Esophagus muscularis mucosa (tissue), 4 donors: ENCODE measurements at places on chromosomes 7 and 10. TPM values are rescaled to one million over a fixed set of nuclear protein-coding genes. Genes with fewer than 3 reads are reported as not detected.
A peak's percentile ranks its signal among the peaks of the same experiment; 100 is the strongest.

The KAZALD1 gene
- total RNA-seq = 2.1 TPM

DNA sequence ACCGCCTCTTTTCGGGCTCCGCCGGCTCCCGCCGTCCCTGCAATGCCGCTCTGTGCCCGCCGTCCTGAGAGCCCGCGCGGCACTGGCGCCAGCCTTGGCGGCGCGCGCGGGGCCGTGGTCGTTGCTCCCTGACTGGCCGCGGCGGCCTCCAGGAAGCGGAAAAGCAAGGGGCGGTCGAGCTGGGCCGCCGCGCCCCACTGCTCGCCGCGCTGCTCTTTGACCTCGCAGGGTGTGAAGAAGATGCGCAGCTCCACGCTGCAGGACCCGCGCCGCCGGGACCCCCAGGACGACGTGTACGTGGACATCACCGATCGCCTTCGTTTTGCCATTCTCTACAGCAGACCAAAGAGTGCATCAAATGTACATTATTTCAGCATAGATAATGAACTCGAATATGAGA, at the start of gene CDC14C:
TSS of gene CDC14C (plus strand) at position 115 of the 400 bp plus-strand sequence. CDS start at position 241, 126 bp downstream.
- no peak within 1 kb of the TSS for H3K4me3 ChIP-seq
- H3K27ac ChIP-seq = no peak within 1 kb of the TSS
- H3K27me3 ChIP-seq = no peaks in the 10 kb centered on the region
- no peaks in the 10 kb centered on the region for H3K36me3 ChIP-seq
- DNase-seq = no peak

The IDI2 gene
- not detected for total RNA-seq

DNA sequence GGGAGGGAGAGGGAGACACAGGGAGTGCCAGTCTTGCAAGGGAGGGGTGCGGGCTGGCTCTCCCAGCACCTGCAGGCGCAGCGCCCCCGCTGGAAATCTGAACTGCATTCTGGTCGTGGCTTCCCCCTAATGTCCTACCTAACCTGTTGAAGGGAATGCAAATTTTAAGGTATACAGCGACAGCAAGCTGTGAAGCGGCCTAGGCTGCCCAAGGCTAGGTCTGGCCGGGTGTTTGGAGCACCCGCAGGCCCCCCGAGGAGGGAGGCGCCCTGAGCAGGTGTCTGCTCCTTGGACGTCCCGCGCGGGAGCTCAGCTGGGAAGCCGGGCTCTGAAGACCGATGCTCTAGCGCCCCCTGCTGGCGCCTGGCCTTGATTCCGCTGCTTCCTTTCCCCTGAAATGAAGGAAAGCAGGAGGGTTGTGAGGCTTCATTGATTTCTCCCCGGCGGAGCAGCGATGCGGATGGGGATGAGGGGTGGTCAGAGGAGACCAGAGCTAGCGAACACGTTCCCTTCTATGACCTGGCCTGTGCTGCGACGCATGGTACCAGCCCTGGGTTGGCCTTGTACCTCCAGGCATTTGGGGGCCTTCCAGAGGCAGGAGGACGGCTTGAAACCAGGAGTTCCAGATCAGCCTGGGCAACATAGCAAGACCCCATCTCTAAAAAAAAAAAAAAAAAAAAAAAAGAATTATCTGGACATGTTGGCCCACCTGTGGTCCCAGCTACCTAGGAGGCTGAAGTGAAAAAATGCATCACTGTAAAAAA, 601.3 kb downstream of the GALNT17 start:
- H3K27ac ChIP-seq = no peak overlapping the region
- H3K4me1 ChIP-seq = peaks cover 8% of the 10 kb centered on the region
- DNase-seq = peak; percentile 95
- H3K36me3 ChIP-seq = no peaks in the 10 kb centered on the region
- H3K4me3 ChIP-seq = peak overlapping the region; percentile 27

- H3K4me1 ChIP-seq = no peaks in the 10 kb centered on the region
- H3K27me3 ChIP-seq = peaks cover 35% of the 10 kb centered on the region
- H3K27ac ChIP-seq = no peak overlapping the region
- H3K4me3 ChIP-seq = peak overlapping the region; percentile 9
- no peaks in the 10 kb centered on the region for H3K36me3 ChIP-seq
These were observed 165.9 kb downstream of the DNAJB6 start for GRCh38 chr7:157502701-157503111.

- peak; percentile 93 for DNase-seq
- H3K27ac ChIP-seq = peak overlapping the region; percentile 68
- H3K4me3 ChIP-seq = no peak overlapping the region
- no peaks in the 10 kb centered on the region for H3K36me3 ChIP-seq
- H3K27me3 ChIP-seq = no peaks in the 10 kb centered on the region
These were observed 86.7 kb downstream of the MDFIC start for GRCh38 chr7:115008465-115009114.

- no peak overlapping the region for H3K27ac ChIP-seq
- DNase-seq = no peak
- H3K27me3 ChIP-seq = no peaks in the 10 kb centered on the region
These were observed 257.2 kb upstream of the CACNA2D1 start for GRCh38 chr7:82700741-82701140.

DNA sequence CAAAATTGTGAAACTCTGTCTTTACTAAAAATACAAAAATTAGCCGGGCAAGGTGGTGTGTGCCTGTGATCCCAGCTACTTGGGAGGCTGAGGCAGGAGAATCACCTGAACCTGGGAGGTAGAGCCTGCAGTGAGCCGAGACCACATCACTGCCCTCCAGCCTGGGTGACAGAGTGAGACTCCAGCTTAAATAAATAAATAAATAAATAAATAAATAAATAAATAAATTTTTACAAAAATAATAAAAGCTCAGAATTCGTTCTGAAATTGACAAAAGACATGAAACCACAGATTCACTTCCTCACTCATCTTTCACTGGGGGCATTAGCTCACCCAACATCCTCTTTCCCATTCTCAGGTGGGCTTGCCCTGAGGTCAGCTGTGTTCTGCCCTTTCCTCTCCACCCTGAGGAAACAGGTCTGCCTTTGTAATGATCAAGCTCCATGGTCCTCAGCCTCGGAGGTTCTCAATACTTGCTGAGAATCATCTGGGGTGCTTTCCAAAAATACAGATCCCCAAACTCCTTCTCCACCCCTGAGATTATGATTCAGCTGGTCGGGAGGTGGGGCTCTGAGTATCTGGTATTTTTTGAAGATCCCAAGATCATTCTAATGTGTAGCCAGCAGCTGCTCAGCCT, 29.2 kb upstream of the APBB1IP start:
- H3K27me3 ChIP-seq = no peaks in the 10 kb centered on the region
- no peak for DNase-seq
- H3K27ac ChIP-seq = no peak overlapping the region

- DNase-seq = no peak
- H3K4me1 ChIP-seq = no peaks in the 10 kb centered on the region
These were observed 418.9 kb downstream of the MDFIC start for GRCh38 chr7:115340828-115341227.

The MALRD1 gene
- total RNA-seq = 0.33 TPM

GRCh38 chr10:110864662-110865140, 7.0 kb upstream of the PDCD4 start:
- no peak overlapping the region for H3K4me3 ChIP-seq
- no peaks in the 10 kb centered on the region for H3K36me3 ChIP-seq
- peak overlapping the region; percentile 73 for H3K27ac ChIP-seq
- H3K27me3 ChIP-seq = no peaks in the 10 kb centered on the region

The PLPP4 gene
- 0.84 TPM for total RNA-seq

The CABCOCO1 gene
- 2.7 TPM for total RNA-seq

DNA sequence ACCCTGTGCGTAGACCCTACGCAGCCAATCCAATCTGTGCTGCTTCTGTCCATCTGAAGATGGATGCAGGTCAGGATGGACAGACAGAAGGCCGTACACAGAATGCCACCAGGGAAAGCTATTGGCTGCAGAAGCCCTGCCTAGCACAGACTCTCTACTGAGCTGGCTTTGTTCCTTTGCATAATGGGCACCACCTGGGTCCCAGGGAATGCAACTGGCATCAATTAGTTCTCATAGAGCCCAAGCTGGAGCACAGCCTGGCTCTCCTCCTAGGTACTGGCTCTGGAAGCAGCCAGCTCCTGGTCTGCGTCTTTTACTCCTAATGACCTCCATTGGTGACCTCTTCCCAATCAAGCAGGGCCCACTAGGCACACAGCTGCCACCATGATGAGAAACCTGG, 26.8 kb upstream of the CACUL1 start:
- no peak overlapping the region for H3K27ac ChIP-seq
- H3K36me3 ChIP-seq = no peaks in the 10 kb centered on the region
- DNase-seq = no peak
- H3K4me3 ChIP-seq = no peak overlapping the region
- no peaks in the 10 kb centered on the region for H3K4me1 ChIP-seq

DNA sequence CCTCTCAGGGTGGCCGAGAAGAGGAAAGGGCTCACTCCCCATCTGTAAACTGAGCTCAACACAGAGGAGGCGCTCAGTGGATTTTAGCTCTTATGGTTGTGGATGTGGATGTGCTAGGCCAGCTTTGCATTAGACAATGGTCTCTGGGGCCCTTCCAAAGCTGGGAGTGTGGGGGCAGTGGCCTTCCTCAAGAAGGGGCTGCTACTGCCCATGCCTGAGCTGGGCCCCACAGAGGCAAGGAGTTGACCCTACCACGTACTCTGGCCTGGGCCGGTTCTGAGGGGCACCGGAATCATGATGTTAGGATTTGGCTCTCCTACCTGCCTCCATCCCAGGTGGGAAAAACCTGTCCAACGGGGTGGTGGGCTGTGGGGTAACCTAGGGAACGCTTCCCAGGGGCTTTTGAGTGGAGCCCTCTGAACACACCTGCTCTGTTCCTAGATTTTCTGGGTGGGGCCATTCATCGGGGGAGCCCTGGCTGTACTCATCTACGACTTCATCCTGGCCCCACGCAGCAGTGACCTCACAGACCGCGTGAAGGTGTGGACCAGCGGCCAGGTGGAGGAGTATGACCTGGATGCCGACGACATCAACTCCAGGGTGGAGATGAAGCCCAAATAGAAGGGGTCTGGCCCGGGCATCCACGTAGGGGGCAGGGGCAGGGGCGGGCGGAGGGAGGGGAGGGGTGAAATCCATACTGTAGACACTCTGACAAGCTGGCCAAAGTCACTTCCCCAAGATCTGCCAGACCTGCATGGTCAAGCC, 11.5 kb downstream of the AQP1 start:
- no peaks in the 10 kb centered on the region for H3K27me3 ChIP-seq
- peaks cover 61% of the 10 kb centered on the region for H3K36me3 ChIP-seq
- peak; percentile 83 for DNase-seq
- peaks cover 45% of the 10 kb centered on the region for H3K4me1 ChIP-seq
- peak overlapping the region; percentile 89 for H3K27ac ChIP-seq

- H3K27me3 ChIP-seq = no peaks in the 10 kb centered on the region
- H3K27ac ChIP-seq = no peak overlapping the region
- H3K36me3 ChIP-seq = no peaks in the 10 kb centered on the region
- H3K4me1 ChIP-seq = peaks cover 14% of the 10 kb centered on the region
- H3K4me3 ChIP-seq = no peak overlapping the region
These were observed 11.3 kb upstream of the FXYD4 start for GRCh38 chr10:43360086-43360485.

- H3K36me3 ChIP-seq = no peaks in the 10 kb centered on the region
- no peak overlapping the region for H3K4me3 ChIP-seq
- peaks cover 55% of the 10 kb centered on the region for H3K4me1 ChIP-seq
- no peaks in the 10 kb centered on the region for H3K27me3 ChIP-seq
- DNase-seq = no peak
These were observed 7.3 kb downstream of the RNF216 start for GRCh38 chr7:5774136-5774535.

DNA sequence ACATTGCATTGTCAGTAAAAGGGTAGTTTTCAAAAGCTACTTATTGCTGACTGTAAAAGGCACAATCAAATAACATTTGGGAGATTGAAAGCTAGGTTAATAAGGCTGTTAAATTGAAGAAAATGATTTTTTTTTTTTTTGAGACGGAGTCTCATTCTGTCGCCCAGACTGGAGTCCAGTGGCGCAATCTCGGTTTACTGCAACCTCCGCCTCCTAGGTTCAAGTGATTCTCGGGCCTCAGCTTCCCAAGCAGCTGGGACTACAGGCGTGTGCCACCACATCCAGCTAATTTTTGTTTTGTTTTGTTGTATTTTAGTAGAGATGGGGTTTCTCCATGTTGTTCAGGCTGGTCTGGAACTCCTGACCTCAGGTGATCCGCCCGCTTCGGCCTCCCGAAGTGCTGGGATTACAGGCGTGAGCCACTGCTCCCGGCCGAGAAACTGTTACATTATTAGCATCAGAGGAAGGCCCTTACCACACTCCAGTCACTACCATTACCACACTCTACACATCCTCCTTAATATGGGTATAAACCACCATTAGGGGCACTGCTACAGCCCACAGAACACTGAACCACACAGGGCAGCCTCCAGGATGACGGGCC, 1.0 kb downstream of the CYP51A1 start:
- peaks cover 26% of the 10 kb centered on the region for H3K4me1 ChIP-seq
- DNase-seq = no peak
- H3K27me3 ChIP-seq = no peaks in the 10 kb centered on the region

DNA sequence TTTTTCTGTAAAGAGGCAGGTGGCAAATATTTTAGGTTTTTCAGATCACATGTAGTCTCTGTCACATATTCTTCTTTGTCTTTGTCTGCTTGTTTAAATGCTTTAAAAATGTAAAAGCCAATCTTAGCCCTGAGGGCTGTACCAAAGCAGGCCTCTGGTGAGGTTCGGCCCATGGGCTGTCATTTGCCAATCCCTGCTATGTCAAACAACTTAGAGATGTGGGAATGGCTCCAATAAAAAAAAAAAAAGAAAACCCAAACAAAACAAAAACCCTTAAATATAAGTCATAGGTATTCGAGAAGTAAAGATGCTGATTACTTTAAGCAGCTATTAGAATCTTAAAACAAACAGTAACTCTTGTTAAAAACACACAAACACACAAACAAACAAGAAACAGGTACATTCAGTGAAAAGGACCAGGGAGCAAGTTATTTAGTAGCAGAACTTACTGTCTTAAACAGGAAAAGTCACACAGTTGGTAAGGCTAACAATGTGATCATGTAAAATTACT, 61.4 kb upstream of the NAMPT start:
- no peaks in the 10 kb centered on the region for H3K36me3 ChIP-seq
- H3K4me3 ChIP-seq = no peak overlapping the region
- no peaks in the 10 kb centered on the region for H3K27me3 ChIP-seq
- no peak overlapping the region for H3K27ac ChIP-seq
- no peak for DNase-seq
- H3K4me1 ChIP-seq = no peaks in the 10 kb centered on the region

- DNase-seq = no peak
- peak overlapping the region; percentile 40 for H3K27ac ChIP-seq
- H3K4me1 ChIP-seq = peaks cover 37% of the 10 kb centered on the region
- no peaks in the 10 kb centered on the region for H3K36me3 ChIP-seq
- no peaks in the 10 kb centered on the region for H3K27me3 ChIP-seq
- H3K4me3 ChIP-seq = no peak overlapping the region
These were observed 158.8 kb downstream of the SKAP2 start for GRCh38 chr7:26705567-26705966.

- H3K4me1 ChIP-seq = no peaks in the 10 kb centered on the region
- no peak overlapping the region for H3K27ac ChIP-seq
- no peaks in the 10 kb centered on the region for H3K36me3 ChIP-seq
- no peak overlapping the region for H3K4me3 ChIP-seq
- no peak for DNase-seq
- H3K27me3 ChIP-seq = no peaks in the 10 kb centered on the region
These were observed 118.6 kb downstream of the PON1 start for GRCh38 chr7:95205665-95206225.
